ENCODE measurements at places on chromosomes 2 and 18.

DNA sequence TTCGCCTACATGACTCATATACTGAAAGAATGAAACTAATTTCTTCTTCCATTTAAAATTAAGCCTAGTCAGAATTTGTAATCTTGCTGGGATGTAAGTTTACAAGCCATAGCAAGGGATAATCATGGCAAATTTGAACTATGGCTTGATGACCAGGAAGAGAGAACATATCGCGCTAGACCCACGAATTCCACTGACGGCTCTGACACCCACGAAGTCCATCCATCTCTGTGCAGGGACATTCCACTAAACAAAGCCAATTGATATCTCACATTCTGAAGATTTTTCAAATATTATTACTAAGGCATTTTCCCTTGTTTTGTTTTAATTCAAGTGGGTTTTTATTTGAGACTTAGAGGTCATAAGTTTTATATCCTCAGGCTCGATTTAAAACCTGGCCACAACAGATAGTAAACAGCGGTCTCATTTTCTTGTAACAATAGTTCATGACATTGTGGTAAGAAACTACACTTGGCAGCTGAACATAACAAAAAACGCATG lies 113.0 kb downstream of the QPCT start:
- no peaks in the 10 kb centered on the region for H3K27me3 ChIP-seq
- no peak overlapping the region for H3K27ac ChIP-seq
- H3K36me3 ChIP-seq: no peaks in the 10 kb centered on the region
- DNase-seq: no peak

DNA sequence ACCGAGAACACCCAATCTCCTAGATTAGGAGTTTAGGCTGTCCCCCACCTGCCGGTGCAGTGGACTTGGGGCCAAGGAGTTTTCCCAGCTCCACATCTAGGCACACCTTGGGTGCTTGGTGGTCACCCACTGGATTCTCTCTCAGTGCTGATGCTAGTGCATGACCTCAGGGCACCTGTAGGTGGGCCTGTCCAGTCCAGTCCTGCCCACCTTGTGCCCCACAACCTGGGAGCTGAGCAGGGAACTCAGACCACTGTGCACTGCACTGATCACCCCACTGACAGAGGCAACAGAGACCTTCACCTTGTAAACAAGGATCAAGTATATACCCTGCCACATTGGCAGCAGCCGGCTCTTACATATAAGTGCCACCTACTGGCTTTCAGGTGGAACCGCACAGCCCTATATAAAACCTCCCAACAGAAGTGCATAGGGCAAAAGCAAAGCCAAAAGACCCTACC lies 12.7 kb upstream of the CDH19 start:
- no peak for DNase-seq
- no peaks in the 10 kb centered on the region for H3K27me3 ChIP-seq
- no peak overlapping the region for H3K4me3 ChIP-seq
- peak overlapping the region; percentile 67 for H3K27ac ChIP-seq

- no peaks in the 10 kb centered on the region for H3K27me3 ChIP-seq
- H3K36me3 ChIP-seq: no peaks in the 10 kb centered on the region
- H3K27ac ChIP-seq: peak overlapping the region; percentile 7
- DNase-seq: peak; percentile 17
- peaks cover 57% of the 10 kb centered on the region for H3K4me1 ChIP-seq
- H3K4me3 ChIP-seq: no peak overlapping the region
Measured at GRCh38 chr2:64273524-64274398, 129.5 kb upstream of the PELI1 start.

DNA sequence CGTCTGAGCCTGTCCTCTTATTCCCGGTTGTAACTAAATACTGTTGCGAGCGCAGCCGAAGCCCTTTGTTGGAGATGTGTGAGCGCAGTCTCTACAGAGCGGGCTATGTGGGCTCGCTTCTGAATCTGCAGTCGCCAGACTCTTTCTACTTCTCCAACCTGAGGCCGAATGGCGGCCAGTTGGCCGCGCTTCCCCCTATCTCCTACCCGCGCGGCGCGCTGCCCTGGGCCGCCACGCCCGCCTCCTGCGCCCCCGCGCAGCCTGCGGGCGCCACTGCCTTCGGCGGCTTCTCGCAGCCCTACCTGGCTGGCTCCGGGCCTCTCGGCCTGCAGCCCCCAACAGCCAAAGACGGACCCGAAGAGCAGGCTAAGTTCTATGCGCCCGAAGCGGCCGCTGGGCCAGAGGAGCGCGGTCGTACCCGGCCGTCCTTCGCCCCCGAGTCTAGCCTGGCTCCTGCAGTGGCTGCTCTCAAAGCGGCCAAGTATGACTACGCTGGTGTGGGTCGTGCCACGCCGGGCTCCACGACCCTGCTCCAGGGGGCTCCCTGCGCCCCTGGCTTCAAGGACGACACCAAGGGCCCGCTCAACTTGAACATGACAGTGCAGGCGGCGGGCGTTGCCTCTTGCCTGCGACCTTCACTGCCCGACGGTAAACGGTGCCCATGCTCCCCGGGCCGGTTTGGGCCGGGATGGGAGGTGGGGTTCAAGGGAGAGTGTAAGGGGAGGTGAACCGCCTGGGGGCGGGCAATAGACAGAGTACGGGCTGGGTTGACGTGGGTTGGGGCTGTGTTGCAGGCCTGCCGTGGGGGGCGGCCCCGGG lies at the start of gene HOXD12:
Gene HOXD12 (plus strand): TSS at position 68 of the 819 bp plus-strand sequence. CDS start 7 bp downstream, at position 75.
- H3K36me3 ChIP-seq: peaks cover 18% of the 10 kb centered on the region
- peaks cover 9% of the 10 kb centered on the region for H3K4me1 ChIP-seq
- peaks cover 6% of the 10 kb centered on the region for H3K27me3 ChIP-seq
- H3K27ac ChIP-seq: no peak within 1 kb of the TSS

DNA sequence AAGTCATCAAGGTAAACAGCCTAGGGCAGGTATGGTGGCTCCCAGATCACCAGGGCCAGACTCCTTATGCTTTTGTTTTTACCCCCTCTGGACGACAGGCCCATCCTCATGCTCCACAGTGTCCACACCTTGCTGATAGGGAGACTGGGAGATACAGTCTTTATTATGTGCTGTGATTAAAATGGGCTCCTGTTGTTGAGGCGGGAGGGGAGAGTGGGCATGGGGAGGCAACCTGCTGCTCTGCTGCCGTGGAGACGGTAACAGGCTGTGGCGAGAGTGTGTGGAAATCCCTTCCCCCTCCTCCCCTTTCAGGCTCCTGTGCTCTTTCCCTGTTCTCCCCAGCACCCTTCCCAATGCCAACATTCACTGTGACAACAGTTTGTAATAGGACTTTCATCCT lies 38.2 kb upstream of the PNO1 start:
- no peak overlapping the region for H3K4me3 ChIP-seq
- no peak for DNase-seq
- no peak overlapping the region for H3K27ac ChIP-seq

- H3K36me3 ChIP-seq: peaks cover 7% of the 10 kb centered on the region
- DNase-seq: no peak
- H3K4me1 ChIP-seq: peaks cover 14% of the 10 kb centered on the region
- no peaks in the 10 kb centered on the region for H3K27me3 ChIP-seq
- H3K27ac ChIP-seq: no peak overlapping the region
- H3K4me3 ChIP-seq: no peak overlapping the region
Measured at GRCh38 chr2:10297959-10298531, 4.7 kb upstream of the HPCAL1 start.

- no peaks in the 10 kb centered on the region for H3K36me3 ChIP-seq
- no peak overlapping the region for H3K4me3 ChIP-seq
- DNase-seq: no peak
- H3K27ac ChIP-seq: no peak overlapping the region
- no peaks in the 10 kb centered on the region for H3K27me3 ChIP-seq
Measured at GRCh38 chr2:19426941-19427340, 68.5 kb upstream of the OSR1 start.

- H3K36me3 ChIP-seq: no peaks in the 10 kb centered on the region
- peak; percentile 23 for DNase-seq
- H3K4me3 ChIP-seq: no peak overlapping the region
- no peak overlapping the region for H3K27ac ChIP-seq
Measured at GRCh38 chr2:221818616-221819320, 246.7 kb upstream of the EPHA4 start.

DNA sequence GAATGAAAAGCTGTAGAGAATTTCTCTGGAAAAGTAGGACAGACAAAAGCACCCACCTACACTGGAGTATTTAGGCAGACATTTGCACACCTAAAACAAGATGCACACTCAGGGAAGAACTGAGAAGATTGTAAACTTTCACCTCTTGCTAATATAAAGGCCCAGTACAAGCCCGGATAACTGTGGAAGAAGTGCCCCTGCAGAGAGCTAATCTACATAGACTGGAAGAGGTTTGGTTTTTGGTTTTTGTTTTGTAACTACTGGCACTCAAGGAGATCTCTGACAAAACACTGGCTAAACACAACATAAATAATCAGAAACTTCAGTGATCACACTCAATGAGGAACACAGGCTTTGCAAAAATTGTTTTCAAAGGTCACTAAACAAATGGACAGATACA lies 782.2 kb upstream of the SLC8A1 start:
- no peak overlapping the region for H3K4me3 ChIP-seq
- no peak for DNase-seq
- no peaks in the 10 kb centered on the region for H3K27me3 ChIP-seq

DNA sequence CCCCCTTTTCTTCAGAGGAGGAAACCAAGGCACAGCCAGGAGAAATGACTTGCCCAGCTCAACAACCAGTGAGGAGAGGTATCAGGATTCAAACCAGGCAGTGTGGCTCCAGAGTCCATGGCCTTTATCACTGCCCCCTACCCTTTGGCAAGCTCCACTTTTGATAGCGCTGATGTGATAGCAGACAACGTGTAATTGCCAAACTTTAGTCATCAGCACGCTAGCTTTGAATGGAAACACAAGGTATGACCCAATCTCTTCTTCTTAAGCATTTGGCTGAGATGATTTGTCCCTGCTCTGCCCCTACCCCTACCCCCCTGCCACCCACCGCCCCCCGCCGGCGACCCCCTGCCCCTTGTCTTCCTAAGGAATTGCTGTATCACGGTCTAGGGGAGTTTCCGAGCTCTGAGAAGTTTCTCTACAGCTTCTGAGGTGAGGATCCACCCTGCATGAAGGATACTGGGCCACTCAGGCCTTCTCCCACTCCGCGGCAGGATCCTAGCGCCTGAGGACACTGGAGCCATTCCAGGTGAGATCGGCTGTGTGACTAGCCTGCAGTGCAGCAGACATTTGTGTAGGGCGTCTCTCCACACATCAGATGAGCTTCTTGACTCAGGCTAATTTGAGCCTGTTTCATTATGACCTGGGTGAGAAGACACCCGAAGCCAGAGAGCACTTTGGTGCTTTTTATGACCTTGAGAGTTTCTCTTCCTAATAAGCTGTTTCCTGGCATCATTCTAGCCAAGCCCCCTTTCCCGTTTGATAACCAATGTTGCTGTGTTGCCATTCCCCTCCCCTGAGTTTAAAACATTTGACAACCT lies 75.1 kb upstream of the MAP4K4 start:
- DNase-seq: no peak
- H3K36me3 ChIP-seq: peaks cover 12% of the 10 kb centered on the region
- no peak overlapping the region for H3K4me3 ChIP-seq

DNA sequence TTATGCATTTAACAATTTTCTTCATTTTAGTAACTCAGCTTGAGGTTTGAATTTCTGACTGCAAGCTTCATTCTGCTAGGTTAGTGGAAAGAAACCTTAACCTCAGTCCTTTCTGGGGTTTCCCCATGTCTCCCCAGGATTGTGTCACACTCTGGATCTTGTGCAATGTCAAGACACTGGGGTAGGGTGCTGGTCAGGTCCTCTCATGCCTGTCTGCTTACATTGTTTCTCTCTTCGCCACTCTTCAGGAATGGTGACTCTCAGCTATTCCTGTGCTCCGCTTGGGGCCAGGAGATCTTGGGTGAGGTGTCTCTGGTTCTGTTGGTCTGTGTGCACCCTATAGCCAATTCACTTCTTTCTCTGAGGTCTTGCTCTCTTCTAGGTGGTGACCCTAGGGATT lies 23.9 kb downstream of the CTLA4 start:
- no peak overlapping the region for H3K27ac ChIP-seq
- DNase-seq: no peak
- H3K4me1 ChIP-seq: no peaks in the 10 kb centered on the region

- H3K4me1 ChIP-seq: peaks cover 44% of the 10 kb centered on the region
- H3K27me3 ChIP-seq: no peaks in the 10 kb centered on the region
- no peak overlapping the region for H3K4me3 ChIP-seq
- H3K27ac ChIP-seq: peak overlapping the region; percentile 64
Measured at GRCh38 chr2:186599186-186599778, 9.4 kb downstream of the ITGAV start.

DNA sequence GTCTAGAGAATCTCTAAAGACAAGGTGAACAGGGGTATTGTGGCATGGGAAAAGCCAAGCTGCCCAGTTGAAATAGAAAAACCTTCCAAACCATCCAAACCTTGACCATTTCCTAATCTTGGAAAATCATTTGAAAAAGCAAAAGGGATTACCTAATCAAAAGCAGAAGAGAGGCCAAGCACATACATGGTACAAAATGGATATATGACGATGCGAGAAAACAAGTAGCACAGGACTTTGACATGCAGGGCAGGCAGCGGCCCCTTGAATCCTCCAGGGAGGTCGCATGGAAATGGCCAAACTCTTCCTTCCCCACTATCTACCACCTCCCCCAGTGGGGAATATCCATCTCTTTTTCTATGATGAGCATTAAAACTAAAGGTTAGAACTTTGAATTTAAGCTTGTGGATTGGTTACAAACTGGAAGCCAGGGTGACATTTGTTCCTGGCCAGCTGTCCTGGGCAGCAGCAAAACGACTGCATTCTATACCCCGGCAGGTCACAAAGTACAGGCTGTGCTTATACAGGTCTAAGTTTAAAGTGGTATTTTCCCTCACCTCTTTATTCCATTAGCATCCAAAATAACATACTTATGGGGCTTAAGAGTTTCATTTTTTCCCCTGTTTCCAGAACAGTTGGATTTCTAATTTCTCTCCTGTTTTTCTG lies 24.7 kb downstream of the MYOM1 start:
- H3K36me3 ChIP-seq: peaks cover 5% of the 10 kb centered on the region
- H3K27me3 ChIP-seq: no peaks in the 10 kb centered on the region
- no peak for DNase-seq
- H3K27ac ChIP-seq: no peak overlapping the region
- no peak overlapping the region for H3K4me3 ChIP-seq

DNA sequence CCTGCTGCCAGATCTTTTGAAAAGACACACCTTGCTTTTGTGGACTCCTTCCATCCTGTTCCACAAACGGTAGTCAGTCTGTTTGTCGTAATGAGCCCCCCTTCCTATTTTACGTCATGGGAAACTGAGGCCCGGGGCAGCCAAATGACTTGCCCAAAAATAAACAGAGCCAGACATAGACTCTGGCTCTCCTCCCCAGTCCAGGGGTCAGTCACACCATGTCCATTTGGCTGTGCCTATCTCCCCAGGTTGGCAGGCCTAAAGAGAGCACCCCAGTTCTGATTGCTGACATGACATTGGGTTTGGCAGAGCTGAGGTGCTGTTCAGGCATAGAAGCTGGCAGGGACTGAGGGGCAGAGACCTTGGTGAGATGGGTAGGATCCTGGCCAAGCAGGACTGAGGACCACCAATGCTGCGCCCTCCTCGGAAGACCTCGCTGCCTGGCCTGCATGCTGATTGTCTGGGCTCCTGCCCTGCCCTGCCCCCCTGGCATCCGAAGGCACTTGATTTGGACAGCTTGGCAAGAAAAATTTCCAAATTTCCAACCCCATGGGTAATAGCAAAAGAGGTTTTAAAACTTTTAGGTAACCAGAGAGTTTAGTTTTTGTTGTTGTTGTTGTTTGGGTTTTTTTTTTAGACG lies 335.4 kb downstream of the DYSF start:
- no peak overlapping the region for H3K4me3 ChIP-seq
- no peak for DNase-seq
- H3K27ac ChIP-seq: no peak overlapping the region
- H3K27me3 ChIP-seq: peaks cover 61% of the 10 kb centered on the region
- peaks cover 8% of the 10 kb centered on the region for H3K4me1 ChIP-seq
- peaks cover 5% of the 10 kb centered on the region for H3K36me3 ChIP-seq

- no peaks in the 10 kb centered on the region for H3K4me1 ChIP-seq
- no peak overlapping the region for H3K4me3 ChIP-seq
- H3K27ac ChIP-seq: no peak overlapping the region
- no peaks in the 10 kb centered on the region for H3K27me3 ChIP-seq
- no peaks in the 10 kb centered on the region for H3K36me3 ChIP-seq
Measured at GRCh38 chr2:62940697-62941096, 109.9 kb upstream of the OTX1 start.
